Endodermal cell (in vitro differentiated cells): ENCODE measurements at places on chromosomes 5 and 9.

DNA sequence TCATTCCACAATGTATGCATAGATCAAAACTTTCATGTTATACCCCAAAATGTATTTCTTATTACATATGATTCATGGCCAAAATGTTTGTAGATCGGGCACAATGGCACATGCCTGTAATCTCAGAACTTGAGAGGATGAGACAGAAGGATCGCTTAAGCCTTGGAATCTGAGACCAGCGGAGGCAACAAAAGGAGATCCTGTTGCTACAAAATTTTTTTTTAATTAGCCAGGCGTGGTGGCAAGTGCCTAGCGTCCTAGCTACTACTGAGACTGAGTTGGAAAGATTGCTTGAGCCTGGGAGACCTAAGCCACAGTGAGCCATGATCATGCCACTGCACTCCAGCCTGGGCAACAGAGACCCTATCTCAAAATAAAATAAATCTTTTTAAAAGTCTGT is 89.9 kb downstream of the MAPKAP1 start:
- DNase-seq = no peak

DNA sequence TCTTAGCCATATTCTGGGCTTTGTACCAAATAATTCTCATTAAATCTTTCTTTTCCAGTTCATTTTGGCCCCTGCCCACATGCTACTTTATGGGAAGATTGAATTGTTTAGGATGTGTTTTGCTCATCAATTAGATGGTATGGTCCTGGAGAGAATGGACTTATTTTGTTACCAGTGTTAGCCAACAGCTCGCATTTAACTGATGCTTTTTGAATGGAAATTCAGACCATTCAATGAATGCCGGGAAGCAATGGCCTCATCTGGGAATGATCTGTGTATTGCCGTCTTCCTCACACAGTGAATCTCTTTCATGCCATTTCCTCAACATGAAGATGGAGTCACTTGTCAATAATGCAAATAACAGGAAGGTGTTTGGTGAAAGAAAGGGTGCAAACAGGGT is 370.6 kb upstream of the PIK3R1 start:
- DNase-seq = no peak

DNA sequence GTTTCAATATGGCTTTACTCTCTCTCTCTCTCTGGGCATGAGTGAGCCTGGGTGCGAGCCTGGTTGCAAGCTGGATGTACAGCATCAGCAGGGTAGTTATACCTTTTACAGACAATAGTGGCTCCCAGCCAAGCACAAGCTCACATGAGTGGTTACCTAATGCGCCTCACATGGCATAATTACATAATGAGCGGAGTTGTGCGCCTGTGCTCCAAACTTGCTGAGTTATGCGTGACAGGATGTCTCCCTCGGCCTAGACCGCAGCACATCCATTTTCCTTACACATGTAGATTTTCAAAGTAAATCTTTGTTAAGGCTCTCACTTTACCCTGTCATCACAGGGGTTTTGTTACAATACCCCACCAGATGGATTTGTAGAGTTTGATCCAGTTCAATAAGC is 233.5 kb upstream of the WWC1 start:
- no peak for DNase-seq

GRCh38 chr5:170809551-170809950 is 26.0 kb downstream of the GABRP start:
- DNase-seq = peak; percentile 64

GRCh38 chr5:105630803-105631202 is 2039.9 kb downstream of the EFNA5 start:
- no peak for DNase-seq

DNA sequence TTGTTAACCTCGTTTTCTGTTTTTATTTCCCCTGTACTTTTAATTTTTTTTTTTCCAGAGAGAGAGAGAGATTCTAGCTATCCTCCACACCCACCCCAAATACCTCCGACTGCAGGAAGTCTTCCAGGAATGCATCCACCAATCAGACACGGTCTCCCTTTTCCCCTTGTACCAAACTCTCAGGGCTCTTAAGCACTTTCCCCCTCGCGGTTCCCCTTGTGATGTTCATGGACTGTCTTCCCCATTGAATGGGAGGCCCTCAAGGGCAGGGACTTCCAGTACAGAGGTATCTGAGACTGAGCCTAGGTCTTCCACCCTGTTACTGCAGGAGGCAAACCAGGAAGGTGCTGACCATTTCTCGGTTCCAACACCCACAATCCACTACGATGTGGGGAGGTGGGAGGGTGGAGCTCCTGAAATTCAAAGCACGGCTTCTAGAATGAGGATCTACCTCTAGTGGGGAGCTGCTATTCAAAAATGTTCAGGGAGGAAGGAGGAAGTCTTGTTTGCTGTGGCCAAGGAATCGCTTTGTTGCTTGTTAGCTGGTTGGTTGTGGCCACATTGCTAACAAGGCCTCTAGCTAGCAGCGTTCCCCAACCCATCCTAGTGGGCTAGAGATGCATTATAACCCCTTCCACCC is 37.5 kb upstream of the PTGS1 start:
- DNase-seq = no peak

DNA sequence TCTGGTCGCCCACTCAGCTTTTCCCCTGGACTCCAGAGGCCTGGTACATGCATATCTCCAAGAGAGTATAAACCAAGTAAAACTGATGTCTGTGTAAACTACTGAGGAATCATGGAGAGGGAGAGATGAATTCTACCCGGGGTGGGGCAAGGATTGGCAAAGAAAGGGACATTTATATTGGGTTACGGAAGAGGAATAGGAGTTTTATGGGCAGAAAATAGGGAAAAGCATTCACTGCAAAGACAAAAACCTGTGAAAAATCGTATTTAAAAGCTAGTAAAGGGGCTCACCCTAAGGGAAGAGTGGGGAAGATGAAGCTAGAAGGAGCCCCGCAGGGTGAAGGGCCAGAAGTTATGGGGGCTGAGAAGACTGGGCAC is 248.0 kb upstream of the KLF4 start:
- no peak for DNase-seq

DNA sequence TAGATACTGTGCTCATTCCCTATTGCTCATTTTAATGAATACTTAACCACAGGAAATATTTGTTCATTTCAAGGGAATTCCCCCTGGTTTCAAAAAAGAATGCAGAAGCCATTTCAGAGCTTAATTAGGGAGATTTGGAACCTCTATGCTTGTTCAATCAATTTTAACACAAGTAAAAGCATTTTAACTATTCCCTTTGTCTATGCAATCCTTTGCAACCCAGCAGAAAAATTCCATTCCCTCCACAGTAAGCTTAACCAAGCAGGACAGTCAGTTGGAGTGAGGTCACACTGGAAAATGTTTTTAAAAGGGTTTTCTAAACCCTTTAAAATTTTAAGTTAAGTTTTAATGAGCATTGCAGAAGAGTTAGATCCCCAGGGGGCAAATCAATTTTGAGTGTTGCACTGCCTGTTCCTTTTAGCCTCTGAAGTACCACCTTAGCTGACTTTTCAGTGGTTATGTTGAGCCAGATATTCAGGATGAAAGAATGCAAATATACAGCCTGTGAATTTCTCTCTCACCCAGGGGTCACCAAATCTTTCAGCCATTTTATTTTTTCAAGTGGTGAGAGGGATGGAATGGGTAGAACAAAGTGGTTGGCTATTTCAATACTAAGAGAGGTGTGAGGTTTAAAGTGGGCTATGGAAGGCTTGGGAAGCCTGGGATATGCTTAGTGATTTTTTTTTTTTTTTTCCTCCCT is 356.2 kb upstream of the NUDT12 start:
- peak; percentile 42 for DNase-seq

GRCh38 chr9:115393976-115394775 is 276.2 kb upstream of the TNC start:
- DNase-seq = no peak

DNA sequence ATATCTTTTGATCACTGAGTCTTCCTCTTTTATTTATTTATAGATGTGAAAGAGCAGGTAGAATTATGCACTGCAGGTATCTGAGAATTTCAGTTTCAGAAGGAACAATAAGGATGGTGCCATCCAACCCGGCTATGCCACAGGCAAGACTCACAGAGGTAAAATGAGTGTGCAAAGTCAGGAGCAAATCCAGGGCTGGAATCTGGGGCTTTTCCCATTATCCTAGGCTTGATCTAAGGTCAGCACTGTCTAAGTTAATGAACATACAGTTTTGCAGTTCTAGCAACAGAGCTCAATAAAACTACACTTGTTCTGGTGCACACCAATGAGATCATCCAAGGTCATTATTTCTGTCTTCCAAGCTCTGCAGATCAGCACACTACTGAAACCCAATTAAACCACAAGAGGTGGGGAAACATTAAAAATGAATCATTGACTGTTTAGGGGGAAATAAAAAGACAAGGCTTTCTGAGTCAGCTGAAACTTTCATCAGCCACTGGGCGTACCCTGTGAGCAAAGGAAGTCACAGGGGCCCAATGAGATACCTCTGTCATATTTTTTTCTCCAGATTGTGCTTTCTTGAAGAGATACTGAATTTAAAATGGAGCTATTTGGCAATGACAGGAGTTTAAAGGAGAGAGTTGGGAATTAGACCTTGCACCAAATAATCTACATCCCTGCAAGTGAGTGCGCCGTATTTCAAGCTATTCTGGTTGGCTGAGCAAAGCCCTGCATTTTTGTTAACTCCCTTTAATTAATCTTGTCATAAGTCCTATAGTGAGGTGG is 662.2 kb upstream of the ZNF608 start:
- DNase-seq = no peak

GRCh38 chr9:17171309-17172094 is 36.7 kb downstream of the CNTLN start:
- peak; percentile 48 for DNase-seq

DNA sequence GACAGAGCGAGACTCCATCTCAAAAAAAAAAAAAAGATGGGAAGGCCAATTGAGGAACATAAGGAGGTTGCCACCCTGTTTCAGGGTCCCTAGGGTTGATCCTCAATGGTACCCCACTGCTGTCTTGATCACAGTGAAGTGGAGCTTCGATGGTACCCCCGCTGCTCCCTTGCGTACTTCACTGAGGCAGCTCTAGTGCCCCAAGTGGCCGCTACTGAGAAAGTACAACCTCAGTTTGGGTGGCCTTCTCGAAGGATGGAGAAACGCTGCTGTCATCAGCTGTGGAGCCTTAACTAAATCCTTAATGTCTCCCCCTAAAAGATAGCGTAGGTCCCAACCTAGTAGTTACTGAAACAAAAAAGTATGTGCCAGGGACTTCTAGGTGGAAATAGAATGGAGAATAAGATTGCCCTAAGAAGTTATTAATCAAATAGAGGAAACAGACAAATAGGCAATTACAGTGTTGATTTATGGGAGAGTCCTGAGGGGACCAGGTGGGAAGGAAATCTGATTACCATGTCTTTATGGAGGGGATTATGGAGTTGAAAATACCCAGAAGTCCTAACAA is 6.3 kb downstream of the TESK1 start:
- DNase-seq = peak; percentile 75

DNA sequence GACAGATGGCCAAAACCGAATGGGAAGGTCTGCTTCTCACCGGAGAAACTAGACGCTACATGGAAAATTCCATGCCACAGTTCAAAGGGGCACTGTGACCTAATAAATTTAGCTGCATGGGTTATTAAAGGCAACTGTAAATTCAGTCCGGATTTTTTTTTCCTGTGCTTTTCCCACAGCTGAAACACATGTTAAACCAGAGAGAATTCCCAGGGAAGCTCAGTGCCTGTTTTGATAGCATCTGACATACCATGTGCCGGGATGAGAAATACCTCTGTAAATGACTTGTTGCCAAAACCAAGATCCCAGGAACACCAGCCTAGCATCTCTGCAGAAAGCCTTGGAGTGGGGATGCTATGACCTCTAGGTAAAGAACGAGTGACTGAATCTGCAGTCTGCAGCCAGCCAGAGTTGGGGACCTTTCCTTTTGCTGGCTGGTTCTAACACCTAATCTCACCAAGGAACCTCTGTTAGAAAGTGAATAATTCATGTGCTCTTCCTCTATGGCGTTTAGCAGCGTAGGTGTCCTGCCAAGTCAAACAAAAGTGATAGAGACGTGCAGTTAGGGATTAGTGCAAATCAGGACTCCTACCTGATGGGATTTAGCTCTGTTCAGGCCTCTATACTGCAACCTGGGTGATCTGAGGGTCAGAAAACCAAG is 77.9 kb downstream of the SLIT3 start:
- DNase-seq = no peak

DNA sequence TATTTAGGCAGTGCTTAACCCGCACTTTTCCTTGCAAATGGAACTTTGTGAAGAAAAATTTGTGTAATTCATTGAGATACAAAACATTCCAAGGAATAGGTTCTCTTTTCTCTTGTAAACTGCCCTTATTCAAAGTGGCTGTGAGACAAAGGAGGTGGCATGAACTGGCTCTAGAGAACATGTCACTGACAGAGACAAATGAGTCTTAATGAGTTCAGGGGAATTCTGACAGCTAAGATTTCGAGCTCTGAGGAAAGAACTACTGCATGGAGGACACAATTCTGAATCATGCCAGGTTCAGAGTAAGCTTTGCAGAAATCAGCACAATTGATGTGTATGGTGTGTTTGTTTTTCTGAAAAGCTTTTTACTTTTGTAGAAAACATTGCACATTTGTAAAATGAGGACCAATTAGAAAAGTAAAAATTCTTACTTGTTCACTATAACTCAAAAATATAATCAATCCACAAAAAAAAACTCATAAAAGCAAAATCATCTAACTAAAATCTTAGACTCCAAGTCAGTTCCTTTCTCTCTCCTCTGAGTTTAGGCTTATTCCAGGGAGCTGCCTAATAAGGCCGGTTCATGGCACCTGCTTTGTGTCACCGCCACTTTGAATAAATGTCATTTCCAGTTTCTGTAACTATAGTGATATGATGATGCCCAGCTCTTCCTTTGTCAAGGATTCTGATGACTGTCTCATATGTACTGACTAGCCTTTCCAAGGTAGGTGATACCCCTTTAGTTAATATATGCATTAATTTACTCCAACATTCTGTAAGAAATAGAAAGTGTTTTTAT is 163.2 kb downstream of the HCN1 start:
- no peak for DNase-seq

GRCh38 chr9:97571664-97572063 is 61.5 kb downstream of the TSTD2 start:
- DNase-seq = no peak

DNA sequence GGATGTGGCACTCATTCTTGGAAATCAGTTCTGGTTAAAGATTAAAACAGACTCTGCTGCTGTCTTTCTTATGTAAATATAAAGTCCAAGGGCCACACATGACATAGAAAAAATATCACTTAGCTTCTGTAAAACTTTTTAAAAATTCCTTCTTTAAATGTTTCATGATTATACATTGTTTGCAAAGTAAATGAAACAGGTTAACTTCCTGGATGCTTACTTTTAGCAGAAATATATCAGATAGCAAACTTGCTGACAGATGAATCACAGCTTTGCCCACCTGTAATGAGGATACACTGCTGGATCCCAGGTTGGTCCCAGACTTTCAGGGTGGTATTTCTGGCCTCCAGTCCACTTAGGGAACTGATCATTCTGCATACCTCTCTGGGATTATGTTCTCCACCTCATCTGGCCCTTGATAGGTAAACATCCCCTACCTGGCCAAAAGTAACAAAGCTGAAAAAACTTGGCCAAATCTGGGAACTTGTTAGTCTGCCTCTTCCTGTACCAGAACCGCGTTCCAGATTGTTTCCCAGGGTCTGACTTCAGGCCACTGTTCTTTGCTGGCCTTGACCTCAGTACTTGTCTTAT is 340.5 kb downstream of the ADGRV1 start:
- DNase-seq = no peak

- DNase-seq = peak; percentile 44
These were observed 357.4 kb downstream of the PRDM9 start for GRCh38 chr5:23864786-23865185.
